ENCODE measurements at places on chromosomes 3 and 15. TPM values are rescaled to one million over a fixed set of nuclear protein-coding genes. Genes with fewer than 3 reads are reported as not detected.

SNTN gene
- not detected for total RNA-seq

IQCF5 gene
- not detected for total RNA-seq

ZDHHC19 gene
- total RNA-seq: not detected

ATP13A4 gene
- not detected for total RNA-seq

IL20RB gene
- 1.5 TPM for total RNA-seq

DNAH12 gene
- total RNA-seq: not detected

SPINT1 gene
- total RNA-seq: 0.67 TPM

ZNF662 gene
- not detected for total RNA-seq

NR2C2 gene
- total RNA-seq: 16.7 TPM

TMCO5A gene
- total RNA-seq: not detected

VPS39 gene
- 15.7 TPM for total RNA-seq

EMC7 gene
- 149 TPM for total RNA-seq

SLC2A2 gene
- not detected for total RNA-seq

CSK gene
- 55.9 TPM for total RNA-seq

HGD gene
- 24.4 TPM for total RNA-seq

TNNC1 gene
- total RNA-seq: 1.7 TPM

TFDP2 gene
- total RNA-seq: 19.9 TPM

SENP8 gene
- total RNA-seq: 2.1 TPM

CX3CR1 gene
- total RNA-seq: not detected

ISLR gene
- 0.43 TPM for total RNA-seq

XXYLT1 gene
- total RNA-seq: 12.9 TPM

MNS1 gene
- total RNA-seq: 3.0 TPM

GOLGA8R gene
- 0.15 TPM for total RNA-seq

PSTPIP1 gene
- not detected for total RNA-seq

IQCH gene
- total RNA-seq: 1.2 TPM

ERC2 gene
- total RNA-seq: not detected

UBL7 gene
- total RNA-seq: 42.8 TPM

SKOR1 gene
- 0.07 TPM for total RNA-seq

GP5 gene
- total RNA-seq: not detected

CTXN2 gene
- total RNA-seq: not detected

ABI3BP gene
- total RNA-seq: 0.91 TPM

RBP2 gene
- not detected for total RNA-seq

ZPLD1 gene
- total RNA-seq: not detected

PDIA3 gene
- 364 TPM for total RNA-seq

CHRM5 gene
- 0.06 TPM for total RNA-seq

AADACL2 gene
- total RNA-seq: not detected

TEX55 gene
- not detected for total RNA-seq

ANKDD1A gene
- 1.7 TPM for total RNA-seq

STRC gene
- 0.05 TPM for total RNA-seq

SLC22A13 gene
- not detected for total RNA-seq

TMEM41A gene
- total RNA-seq: 19.8 TPM

CGNL1 gene
- total RNA-seq: 0.78 TPM

CFAP161 gene
- total RNA-seq: not detected

CHL1 gene
- not detected for total RNA-seq

GP9 gene
- not detected for total RNA-seq

EDEM1 gene
- 20.0 TPM for total RNA-seq

DNASE1L3 gene
- not detected for total RNA-seq

RTP4 gene
- total RNA-seq: not detected

ZMAT3 gene
- 4.8 TPM for total RNA-seq

CLCN2 gene
- 5.9 TPM for total RNA-seq

GOLGA8K gene
- total RNA-seq: 0.56 TPM
